Adrenal gland (tissue), 19 donors: ENCODE measurements at places on chromosomes 5 and 9. TPM values are rescaled to one million over a fixed set of nuclear protein-coding genes. Genes with fewer than 3 reads are reported as not detected.

The UGCG gene
- polyA plus RNA-seq = 48.7 TPM

The TNFSF15 gene
- 0.37 TPM for polyA plus RNA-seq

The ENTR1 gene
- 35.6 TPM for polyA plus RNA-seq

The NOXA1 gene
- not detected for polyA plus RNA-seq

The LSM11 gene
- 1.2 TPM for polyA plus RNA-seq

The LCN12 gene
- 31.8 TPM for polyA plus RNA-seq

The C9orf153 gene
- polyA plus RNA-seq = not detected

The PRUNE2 gene
- 10.9 TPM for polyA plus RNA-seq

The SCGB3A2 gene
- polyA plus RNA-seq = not detected

The TRIM36 gene
- polyA plus RNA-seq = 1.6 TPM

The MAMDC2 gene
- polyA plus RNA-seq = 7.1 TPM

The CDH9 gene
- polyA plus RNA-seq = 0.15 TPM

DNA sequence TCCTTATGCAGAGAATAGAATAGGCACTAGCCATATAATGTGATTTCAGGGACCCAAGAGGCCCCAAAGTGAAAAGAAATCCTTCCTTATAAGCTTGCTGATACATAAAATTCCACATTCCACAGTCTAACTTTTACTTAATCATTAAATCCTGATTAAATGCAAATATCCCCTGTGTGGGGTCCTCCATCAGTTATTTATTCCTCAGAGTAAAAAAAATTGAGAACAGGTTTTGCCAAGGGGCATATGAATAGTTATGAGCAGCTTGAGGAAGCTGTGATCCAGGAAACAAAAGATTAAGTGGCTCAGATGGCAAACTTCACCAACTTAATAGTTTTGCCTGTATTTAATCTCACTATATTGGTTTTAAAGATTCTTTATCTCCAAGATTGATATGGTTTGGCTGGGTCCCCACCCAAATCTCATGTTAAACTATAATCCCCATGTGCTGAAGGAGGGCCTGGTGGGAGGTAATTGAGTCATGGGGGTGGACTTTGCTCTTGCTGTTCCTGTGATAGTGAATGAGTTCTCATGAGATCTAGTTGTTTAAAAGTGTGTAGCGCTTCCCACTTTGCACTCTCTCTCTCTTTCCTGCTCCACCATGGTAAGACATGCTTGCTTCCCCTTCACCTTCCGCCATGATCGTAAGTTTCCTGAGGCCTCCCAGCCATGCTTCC is 324.9 kb downstream of the NPR3 start:
- H3K4me3 ChIP-seq = no peak overlapping the region
- H3K27me3 ChIP-seq = no peaks in the 10 kb centered on the region
- H3K27ac ChIP-seq = no peak overlapping the region
- no peaks in the 10 kb centered on the region for H3K4me1 ChIP-seq
- H3K36me3 ChIP-seq = no peaks in the 10 kb centered on the region

DNA sequence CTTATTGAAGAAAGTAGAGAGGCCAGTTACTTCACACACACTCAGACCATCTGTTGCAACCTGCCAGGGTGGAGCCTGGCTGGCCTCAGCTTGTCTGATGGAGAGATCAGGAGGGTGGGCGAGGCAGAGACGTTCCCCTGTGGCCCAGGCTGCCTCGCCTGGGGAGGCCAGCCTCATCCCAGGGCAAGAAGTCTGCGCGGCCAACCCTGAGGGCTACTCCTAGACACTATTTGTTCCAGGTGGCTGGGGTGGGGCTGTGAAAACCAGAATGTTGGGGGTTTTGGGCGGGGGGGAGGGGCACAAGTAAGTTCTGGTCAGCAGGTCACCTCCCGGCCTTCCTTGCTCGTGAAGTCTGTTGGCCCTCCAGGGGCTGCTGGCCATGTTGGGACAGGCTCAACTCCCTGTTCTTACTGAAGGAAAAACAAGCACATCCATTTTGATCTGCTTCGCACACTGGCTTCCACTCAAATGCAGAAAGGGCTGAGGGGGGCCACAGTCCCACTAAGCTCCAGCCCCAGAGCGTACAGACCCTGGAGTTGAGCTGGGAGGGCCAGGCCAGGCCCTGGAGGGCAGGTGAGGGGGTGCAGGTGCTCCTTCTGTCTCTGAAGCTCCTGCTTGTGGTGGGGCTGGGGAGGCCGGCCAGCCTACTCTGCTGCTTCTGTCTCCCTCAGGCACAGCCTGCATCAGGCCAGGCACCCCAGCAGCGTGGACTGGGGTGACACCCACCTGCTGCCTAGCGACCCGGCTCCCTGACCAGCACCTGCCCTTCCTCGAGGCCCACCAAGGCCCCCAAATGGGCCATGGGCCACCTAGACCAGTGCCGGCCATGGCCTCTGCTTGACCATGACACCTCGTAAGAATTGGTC is 46.6 kb downstream of the SECISBP2 start:
- H3K27me3 ChIP-seq = no peaks in the 10 kb centered on the region
- H3K4me3 ChIP-seq = no peak overlapping the region
- H3K27ac ChIP-seq = no peak overlapping the region
- no peaks in the 10 kb centered on the region for H3K4me1 ChIP-seq
- DNase-seq = no peak

- H3K36me3 ChIP-seq = no peaks in the 10 kb centered on the region
- H3K27me3 ChIP-seq = no peaks in the 10 kb centered on the region
- peak overlapping the region; percentile 51 for H3K4me3 ChIP-seq
- H3K4me1 ChIP-seq = peaks cover 23% of the 10 kb centered on the region
- H3K27ac ChIP-seq = peak overlapping the region; percentile 25
Measured at GRCh38 chr5:39057734-39058133, 16.5 kb downstream of the RICTOR start.

GRCh38 chr5:1535646-1536045 is 11.9 kb upstream of the LPCAT1 start:
- H3K27ac ChIP-seq = no peak overlapping the region
- no peaks in the 10 kb centered on the region for H3K27me3 ChIP-seq
- no peak overlapping the region for H3K4me3 ChIP-seq
- no peaks in the 10 kb centered on the region for H3K4me1 ChIP-seq
- no peaks in the 10 kb centered on the region for H3K36me3 ChIP-seq
- DNase-seq = no peak

DNA sequence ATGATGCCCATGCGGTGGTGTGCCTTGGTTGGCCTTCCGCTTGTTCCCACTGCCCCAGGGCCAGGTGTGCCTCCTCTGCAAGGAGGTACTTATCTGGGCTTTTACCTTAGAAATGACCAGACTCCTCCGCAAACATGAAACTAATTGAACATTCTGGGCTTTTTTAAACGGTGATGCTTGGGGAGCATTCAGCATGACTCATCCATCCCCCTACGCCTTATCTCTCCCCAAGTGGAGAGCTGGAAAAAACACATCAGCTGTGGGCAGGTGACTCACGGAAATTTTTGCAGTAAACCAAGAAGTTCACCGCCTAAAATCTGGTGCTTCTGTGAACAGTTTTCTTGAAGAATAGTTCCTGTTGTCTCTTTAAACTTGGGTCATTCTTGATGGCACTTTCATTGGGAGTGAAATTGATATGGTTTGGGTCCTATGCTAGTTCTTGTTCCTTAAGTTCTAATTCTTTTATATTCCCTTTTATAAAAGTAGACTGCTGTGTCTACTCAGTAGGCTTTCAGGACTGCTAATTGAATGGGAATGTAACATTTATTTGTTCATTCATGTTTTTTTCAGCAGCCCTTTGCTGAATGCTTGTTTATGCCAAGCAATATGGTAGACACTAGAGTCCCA is 39.6 kb downstream of the SFXN1 start:
- no peaks in the 10 kb centered on the region for H3K27me3 ChIP-seq
- no peak overlapping the region for H3K27ac ChIP-seq
- no peak overlapping the region for H3K4me3 ChIP-seq
- peaks cover 50% of the 10 kb centered on the region for H3K36me3 ChIP-seq

DNA sequence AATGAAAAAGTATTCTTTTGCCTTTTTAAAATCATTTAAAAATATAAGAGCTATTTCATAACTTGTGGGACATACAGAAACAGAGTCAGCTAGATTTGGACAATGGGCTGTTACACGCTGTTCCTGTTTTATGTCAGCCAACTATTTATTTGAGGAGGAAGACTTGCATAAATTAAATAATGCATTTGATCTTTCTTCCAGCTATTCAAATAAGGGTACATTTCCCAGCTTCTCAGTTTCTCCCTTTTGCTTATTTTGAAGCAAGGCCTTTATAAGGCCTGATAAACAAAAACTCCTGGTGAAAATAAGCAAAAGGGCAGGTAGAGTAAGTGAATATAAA is 6.5 kb downstream of the STOM start:
- no peaks in the 10 kb centered on the region for H3K27me3 ChIP-seq
- DNase-seq = no peak
- no peak overlapping the region for H3K4me3 ChIP-seq

DNA sequence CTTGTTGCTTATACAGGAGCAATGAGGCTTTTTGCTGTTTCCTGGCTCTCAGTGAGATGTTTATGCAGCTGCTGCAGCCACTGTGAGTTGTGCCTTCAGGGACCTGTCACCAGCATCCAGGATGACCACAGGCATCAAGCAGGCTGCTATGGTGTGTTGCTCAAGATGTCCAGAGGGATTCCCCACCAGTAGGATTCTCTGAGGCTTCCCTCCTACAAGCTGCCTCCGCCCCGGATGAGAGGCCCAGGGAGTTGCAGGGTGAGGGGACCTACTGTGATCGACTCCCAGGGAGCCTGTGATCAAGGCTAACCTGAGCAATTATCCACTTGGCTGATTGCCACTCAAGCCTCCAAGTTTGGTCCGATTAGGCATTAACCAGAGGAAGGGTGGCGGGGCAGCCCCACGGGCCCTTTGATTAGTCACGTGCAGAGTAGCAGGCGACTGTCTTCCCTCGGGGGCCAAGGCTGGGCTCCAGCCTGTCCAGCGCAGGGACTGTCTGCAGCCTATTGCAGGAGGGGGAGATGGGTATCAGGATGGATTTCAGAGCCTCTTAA is 1.8 kb upstream of the FAT2 start:
- no peak overlapping the region for H3K27ac ChIP-seq
- H3K36me3 ChIP-seq = no peaks in the 10 kb centered on the region
- H3K4me3 ChIP-seq = no peak overlapping the region
- no peaks in the 10 kb centered on the region for H3K4me1 ChIP-seq

DNA sequence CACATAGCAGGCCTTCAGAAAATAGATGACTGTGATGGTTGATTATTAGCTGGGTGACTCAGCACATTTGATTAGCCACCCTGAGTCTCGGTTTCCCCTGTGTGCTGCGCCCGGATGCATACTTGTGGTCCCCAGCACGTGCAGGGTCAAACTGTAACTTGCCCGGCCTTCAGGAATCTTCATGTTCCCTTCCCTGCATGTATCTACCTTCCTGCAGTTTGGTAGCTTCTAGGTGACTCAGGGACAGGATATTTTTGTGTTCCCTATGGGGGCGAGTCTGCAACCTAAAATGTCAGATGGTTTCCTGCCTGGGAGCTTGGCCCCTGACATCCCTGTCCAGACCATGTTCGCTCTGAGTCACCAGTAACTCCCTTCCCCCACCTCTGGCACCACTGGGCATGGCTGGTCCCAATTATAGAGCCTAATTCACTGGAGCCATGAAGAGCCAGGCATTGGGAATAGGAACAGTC is 13.2 kb downstream of the PTGS1 start:
- H3K4me1 ChIP-seq = no peaks in the 10 kb centered on the region
- H3K27ac ChIP-seq = no peak overlapping the region
- H3K36me3 ChIP-seq = no peaks in the 10 kb centered on the region
- peak; percentile 32 for DNase-seq

GRCh38 chr9:121566481-121567465 is 67.1 kb upstream of the GGTA1 start:
- no peak overlapping the region for H3K4me3 ChIP-seq
- peak overlapping the region; percentile 72 for H3K27ac ChIP-seq
- no peak for DNase-seq
- H3K4me1 ChIP-seq = peaks cover 22% of the 10 kb centered on the region

DNA sequence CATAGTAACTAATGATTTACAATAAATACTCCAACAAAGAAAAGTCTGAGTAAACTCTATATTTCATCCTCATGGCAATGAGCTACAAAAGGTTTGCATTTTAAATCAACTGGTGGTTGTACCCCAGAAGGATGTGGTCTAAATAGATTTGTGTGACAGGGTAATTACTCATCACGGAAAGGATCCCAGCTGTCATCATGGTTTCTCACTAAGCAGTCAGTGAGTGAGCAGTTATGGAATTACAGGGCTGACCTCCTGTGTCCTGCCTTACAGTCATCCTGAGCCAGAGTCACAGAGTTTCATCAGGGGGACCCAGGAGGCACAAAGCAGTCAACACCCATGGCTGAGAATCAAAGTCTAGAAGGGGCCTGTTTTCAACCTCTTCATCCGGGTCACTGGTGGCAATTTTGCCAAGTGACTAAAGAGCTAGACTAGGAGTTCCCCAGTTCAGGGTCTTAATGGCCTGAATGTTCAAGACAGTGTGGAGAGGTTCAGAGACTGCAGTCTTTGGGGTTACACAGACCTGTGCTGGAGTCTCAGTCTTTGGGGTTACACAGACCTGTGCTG is 210.7 kb upstream of the SLC24A2 start:
- DNase-seq = no peak
- no peaks in the 10 kb centered on the region for H3K4me1 ChIP-seq
- no peak overlapping the region for H3K27ac ChIP-seq
- no peaks in the 10 kb centered on the region for H3K27me3 ChIP-seq
- no peaks in the 10 kb centered on the region for H3K36me3 ChIP-seq

- H3K36me3 ChIP-seq = no peaks in the 10 kb centered on the region
- H3K4me1 ChIP-seq = no peaks in the 10 kb centered on the region
Measured at GRCh38 chr9:38333047-38333446, 59.5 kb upstream of the ALDH1B1 start.

- no peak for DNase-seq
- H3K36me3 ChIP-seq = no peaks in the 10 kb centered on the region
- no peak overlapping the region for H3K27ac ChIP-seq
- H3K4me1 ChIP-seq = no peaks in the 10 kb centered on the region
- H3K27me3 ChIP-seq = no peaks in the 10 kb centered on the region
- no peak overlapping the region for H3K4me3 ChIP-seq
Measured at GRCh38 chr9:93218161-93218560, 34.2 kb downstream of the WNK2 start.

DNA sequence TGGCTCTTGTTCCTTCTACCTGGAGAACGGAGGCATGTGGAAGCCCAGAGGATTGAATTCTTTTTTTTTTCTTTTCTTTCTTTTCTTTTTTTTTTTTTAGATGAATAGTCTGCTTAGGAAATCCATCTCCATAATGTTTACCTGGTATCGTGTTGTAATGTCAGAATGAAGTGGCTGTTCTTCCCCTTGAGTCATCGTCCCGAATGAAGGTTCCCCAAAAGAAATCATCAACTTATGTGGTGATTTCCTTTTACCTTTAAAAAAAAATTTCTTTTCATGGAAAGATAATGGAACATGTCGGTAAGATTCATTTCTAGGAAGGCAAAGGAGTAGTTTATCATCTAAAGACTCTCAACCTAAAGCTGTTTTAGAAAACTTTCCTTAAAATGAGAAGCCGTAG is 59.7 kb downstream of the DOCK8 start:
- no peak overlapping the region for H3K4me3 ChIP-seq
- no peak for DNase-seq
- no peaks in the 10 kb centered on the region for H3K4me1 ChIP-seq
- no peaks in the 10 kb centered on the region for H3K27me3 ChIP-seq
- no peaks in the 10 kb centered on the region for H3K36me3 ChIP-seq

- H3K4me3 ChIP-seq = no peak overlapping the region
- peaks cover 79% of the 10 kb centered on the region for H3K36me3 ChIP-seq
- H3K4me1 ChIP-seq = no peaks in the 10 kb centered on the region
- no peak for DNase-seq
- no peak overlapping the region for H3K27ac ChIP-seq
- H3K27me3 ChIP-seq = no peaks in the 10 kb centered on the region
Measured at GRCh38 chr5:134611515-134611914, 21.1 kb downstream of the SAR1B start.

GRCh38 chr5:127290019-127290945 is at the start of gene MEGF10:
Gene MEGF10 (plus strand): TSS chr5:127290796. CDS start chr5:127331309, 40,513 bp downstream.
- peak within 1 kb of the TSS; percentile 35 for H3K27ac ChIP-seq
- no peak within 1 kb of the TSS for H3K4me3 ChIP-seq
- DNase-seq = peak; percentile 42
- peaks cover 7% of the 10 kb centered on the region for H3K27me3 ChIP-seq
